ENCODE measurements at places on chromosomes 3 and 15. TPM values are rescaled to one million over a fixed set of nuclear protein-coding genes. Genes with fewer than 3 reads are reported as not detected.

The TMEM207 gene
- not detected for total RNA-seq

The XCR1 gene
- total RNA-seq, result under 0.01 TPM

The CD200 gene
- total RNA-seq, result 4.0 TPM

The CALML4 gene
- 1.1 TPM for total RNA-seq

The ICE2 gene
- 27.1 TPM for total RNA-seq

The MED12L gene
- 0.28 TPM for total RNA-seq

The UBAP1L gene
- total RNA-seq, result 0.71 TPM

The RAB5A gene
- 37.7 TPM for total RNA-seq
